ENCODE measurements at places on chromosomes 7 and 10.

GRCh38 chr7:154785898-154786297 lies 217.0 kb downstream of the PAXIP1 start:
- no peak for DNase-seq

GRCh38 chr10:92789067-92789466 lies 59.3 kb upstream of the EXOC6 start:
- DNase-seq, result no peak

DNA sequence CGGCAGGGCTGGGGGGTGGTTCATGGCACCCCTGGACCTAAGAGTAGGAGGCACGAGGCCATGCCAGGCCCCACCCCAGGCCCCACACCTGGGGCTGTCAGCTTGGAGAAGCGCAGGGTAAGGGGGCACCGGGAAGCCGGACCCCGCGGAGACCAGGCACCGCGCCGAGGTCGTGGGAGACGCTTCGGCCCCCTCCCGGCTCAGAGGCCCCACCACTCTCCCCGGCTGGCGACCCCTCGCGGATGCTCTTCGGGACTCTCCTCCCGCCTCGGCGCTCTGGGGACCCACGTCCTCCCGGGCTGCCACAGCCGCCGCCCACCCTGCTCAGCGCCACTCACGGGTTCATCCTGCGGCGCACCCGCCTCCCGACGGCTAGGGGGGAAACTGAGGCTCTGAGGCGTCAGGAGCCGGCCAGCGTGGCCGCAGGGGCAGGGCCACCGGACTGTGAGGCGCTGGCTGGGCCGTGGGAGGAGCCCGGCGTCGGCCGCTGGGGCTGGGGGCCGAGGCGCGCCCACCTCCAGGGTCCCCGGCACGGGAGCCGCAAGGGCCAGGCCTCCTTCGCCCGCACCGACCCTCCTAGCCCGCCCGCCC lies 25.9 kb downstream of the PDGFA start:
- DNase-seq, result no peak

GRCh38 chr10:85977642-85978041 lies 389.0 kb downstream of the GRID1 start:
- no peak for DNase-seq

GRCh38 chr7:122363144-122363543 lies 58.6 kb upstream of the FEZF1 start:
- DNase-seq, result no peak

- no peak for DNase-seq
These were observed 1.9 kb upstream of the OTUD1 start for GRCh38 chr10:23436983-23437382.

DNA sequence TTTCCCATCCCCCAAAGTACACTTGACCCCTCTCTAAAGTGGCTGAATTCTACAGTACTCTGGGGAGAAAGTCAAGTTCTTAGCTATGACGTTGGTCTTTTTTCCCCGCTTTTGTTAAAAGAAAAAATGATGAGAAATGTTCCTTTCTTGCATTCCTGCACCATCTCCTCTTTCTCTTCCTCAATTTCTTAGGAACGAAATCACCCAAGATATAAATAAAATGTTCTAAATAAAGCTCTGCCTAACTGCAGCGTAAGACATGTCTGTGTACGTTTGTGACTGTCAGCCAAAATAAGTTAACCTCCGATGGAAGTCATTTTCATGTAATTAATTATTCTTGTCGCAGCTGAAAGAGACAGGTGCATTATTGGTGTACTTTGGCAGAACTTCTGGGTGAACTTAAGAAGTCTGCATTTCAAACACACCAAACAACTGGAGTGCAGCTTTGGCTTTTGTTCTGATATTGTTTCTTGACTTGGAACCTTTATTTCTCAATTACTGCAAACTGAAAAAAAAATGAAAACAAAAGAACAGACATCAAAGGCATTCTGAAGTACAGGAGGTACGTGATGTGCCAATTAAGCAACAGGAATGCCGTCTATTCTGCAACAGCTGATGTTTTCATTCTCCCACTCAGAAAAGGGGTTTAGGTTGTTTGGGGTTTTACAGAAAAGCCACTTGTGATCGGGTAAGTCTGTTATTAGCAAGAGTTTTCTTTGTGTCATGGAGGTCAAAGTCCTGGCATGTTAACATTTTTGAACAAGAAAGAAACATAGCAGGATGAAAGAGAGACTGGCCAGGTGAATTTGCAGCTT lies 82.4 kb upstream of the SDK1 start:
- no peak for DNase-seq

DNA sequence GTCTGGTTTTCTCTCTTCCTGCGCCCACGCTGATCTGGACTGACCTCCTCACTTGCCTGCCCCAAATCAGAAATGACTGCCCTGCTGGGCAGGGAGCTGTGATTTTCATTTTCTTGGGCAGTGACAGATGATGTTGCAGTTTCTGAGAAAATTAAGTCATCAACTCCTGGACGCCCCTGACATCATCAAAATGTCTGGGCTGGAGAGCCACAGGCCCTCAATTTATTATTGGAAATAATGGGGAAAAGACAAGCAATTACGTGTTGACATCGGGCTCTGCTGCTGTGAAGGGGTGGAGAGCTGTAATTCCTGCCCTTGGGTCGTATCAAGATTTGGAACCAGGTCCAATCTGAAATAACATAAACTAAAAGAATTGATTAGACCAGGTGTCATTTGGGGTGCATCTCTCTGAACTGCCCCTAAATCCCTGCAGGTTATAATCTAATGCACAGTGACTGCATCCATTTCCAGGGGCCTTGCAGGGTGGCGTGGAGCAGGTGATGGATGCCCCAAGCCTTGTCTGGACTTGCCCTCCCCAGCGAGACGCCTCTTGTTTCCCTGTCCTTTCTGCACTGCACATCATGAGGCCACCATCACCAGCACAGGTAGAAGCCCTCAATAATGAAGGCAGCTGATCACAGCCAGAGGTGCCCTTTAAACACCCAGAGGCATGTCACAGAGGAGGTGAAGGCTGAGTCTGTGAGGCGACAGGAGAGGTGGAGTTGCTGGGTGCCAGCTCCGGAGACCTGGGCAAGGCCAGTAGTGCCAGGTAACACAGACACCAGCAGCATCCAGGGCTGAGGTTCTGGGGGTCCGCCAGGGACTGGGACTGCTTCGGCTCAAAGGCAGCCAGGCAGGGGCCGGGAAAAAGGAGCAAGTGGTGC lies 98.7 kb downstream of the HTR5A start:
- no peak for DNase-seq

DNA sequence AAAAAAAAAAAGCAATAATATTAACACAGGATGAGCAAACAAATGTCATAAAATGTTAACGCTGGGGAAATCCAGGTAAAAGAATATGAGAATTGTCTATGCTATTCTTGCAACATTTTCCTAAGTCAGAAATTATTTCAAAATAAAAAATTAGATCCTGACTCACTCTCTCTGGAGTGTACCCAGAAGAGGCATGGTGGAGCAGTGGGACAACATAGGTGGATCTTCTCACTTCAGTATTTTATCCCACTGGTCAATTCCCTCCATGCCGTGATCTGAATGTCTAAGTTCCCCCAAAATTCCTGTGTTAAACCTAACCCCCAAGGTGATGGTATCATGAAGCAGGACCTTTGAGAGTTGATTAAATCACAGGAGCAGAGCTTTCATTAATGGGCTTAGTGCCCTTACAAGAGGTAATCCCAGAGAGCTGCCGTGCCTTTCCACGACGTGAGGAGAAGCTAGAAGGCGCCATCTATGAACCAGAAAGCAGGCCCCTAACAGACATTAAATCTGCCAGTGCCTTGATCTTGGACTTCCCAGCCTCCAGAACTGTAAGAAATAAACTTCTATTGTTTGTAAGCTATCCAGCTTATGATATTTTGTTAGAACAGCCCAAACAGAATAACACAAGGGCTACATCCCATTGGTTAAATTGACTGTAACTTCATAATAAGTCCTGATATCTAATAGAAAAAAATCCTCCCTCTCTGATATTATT lies 35.2 kb downstream of the USP6NL start:
- DNase-seq, result no peak

DNA sequence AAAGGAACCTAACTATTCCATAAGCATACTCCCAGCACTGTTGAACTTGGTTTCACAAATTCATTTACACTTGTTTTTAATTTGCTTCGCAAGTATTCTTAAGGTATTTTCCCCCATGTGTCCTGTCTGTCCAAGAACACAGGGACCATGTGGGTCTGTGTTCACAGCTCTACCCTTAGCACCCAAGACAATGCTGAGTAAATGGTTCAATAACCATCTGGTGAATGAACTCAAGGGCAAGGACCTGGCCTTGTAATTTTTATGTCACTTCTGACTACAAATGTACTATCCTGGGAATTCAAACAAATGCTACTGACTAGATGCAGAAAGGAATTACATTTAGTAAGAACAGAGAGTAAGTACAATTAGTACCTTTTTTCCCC lies 43.0 kb upstream of the SLIT1 start:
- DNase-seq, result no peak

- DNase-seq, result no peak
These were observed 27.1 kb upstream of the PIP start for GRCh38 chr7:143104759-143105158.

DNA sequence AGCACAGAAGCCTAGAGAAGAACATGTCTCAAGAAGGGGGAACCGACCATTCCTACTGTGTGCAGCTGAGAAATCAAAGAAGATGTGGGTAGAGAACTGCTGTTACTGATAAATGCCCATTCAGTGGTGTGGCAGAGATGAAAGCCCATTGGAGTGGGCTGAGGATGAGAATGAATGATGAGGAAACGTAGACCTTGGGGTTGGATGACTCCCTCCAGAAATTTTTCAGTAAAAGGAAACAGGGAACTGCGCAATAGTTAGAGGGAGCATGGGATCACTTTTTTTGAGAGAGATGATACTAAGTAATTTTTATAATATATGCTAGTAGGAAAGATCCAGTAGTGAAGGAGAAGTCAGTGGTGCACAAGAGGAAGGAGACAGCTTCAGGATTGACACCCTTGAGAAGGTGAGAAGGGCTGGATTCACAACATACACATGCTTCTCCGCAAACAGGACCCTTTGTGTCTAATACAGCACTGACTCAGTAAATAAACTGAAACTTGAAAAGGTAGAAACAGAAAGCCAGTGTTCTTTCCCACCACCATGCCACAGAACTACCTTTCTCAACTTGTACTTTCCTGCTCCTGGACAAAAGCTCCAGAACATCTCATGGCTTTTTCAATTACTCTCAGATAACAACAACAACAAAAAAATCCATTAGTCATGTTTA lies 104.7 kb upstream of the IL6 start:
- DNase-seq, result no peak

- no peak for DNase-seq
These were observed 71.6 kb downstream of the INPP5A start for GRCh38 chr10:132609211-132609610.

DNA sequence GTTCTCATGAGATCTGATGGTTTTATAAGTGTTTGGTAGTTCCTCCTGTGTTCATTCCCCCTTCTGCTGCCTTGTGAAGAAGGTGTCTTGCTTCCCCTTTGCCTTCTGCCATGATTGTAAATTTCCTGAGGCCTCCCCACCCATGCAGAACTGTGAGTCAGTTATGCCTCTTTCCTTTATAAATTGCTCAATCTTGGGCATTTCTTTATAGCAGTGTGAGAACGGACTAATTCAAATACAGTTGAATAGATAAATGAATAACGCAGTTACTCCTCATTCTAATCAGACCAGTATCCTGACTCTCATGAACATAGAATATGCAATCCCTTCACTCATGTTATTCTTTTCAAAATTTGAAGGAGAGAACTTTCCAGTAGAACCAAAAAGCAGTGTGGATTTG lies 375.0 kb upstream of the FZD8 start:
- no peak for DNase-seq

GRCh38 chr7:70942791-70943190 lies 189.2 kb upstream of the GALNT17 start:
- DNase-seq, result no peak

DNA sequence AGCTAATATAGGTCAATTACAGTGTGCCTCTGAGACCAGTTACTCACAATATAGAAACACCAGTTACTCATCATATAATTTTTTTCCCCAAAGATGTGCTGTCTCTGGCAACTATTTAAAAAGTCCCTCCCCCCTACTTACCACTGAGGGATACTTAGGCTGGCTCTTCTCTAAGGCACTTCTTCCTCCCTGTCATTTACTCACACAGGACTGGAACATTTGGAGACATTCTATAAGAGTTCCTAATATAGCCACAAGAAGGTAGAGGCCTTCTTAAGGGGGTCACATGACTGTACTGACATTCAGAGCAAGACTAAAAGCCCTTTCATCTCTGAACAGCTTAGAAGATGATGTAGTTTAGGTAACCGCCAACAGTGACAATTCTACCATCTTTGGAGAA lies 44.4 kb upstream of the SLIT1 start:
- DNase-seq, result no peak

DNA sequence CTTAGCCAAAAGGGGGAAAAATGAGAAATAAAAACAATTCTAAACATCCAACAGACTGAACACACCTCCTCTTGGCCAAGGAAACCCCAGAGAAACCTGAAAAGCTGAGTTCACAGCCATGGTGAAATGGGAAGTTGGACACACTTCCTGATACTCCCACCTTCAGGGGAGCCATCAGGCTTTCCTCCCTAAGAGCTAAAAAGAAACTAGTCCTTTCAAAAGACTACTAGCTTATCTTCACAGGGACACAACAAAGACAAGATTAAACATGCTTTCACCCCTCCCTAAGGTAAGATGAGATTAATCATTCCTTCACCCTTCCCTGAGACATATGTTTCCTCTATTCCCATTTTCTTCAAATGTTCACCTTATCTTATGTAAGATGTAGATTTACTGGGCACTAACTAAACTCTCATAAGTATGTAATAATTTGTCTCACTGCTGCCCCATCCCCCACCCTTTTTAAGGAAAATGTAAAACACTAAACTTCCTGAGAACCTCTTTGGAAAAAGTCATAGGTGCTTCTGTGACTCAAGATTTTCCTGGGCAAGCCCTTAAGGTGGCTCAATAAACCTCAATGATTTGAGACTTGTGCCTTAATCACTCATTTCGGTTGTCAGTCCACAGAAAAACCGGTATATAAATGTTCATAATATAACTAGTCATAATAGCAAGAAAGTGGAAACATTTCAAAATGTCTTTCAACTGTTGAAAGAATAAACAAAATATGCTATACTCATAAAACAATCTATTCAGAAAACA lies 40.5 kb downstream of the HTR7 start:
- no peak for DNase-seq

DNA sequence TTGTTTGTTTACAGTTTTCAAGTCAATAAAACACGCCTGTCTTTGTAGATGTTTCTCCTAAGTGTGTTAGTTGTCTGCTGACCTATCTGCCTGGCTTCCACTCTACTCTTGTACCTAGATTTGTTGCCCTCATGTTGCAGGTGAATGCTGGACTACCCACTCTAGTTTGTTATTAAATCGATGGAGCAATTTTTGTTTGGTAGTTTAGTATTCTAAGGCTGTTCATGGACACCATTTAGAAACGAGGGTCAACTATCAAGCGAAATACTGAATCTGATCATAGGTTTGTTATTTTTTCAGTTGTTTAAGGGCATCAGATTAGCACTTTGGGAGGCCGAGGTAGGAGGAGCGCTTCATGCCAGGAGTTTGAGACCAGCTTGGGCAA lies 29.1 kb upstream of the MKLN1 start:
- no peak for DNase-seq

- no peak for DNase-seq
These were observed 90.3 kb downstream of the CCNY start for GRCh38 chr10:35426657-35427056.

- no peak for DNase-seq
These were observed 63.6 kb downstream of the ARID5B start for GRCh38 chr10:61964949-61965702.

All from AG08396 (cell line).